ENCODE measurements at places on chromosomes 12 and 14.
A peak's percentile ranks its signal among the peaks of the same experiment; 100 is the strongest.

GRCh38 chr14:90611936-90612335 lies 204.3 kb downstream of the TTC7B start:
- no peak for DNase-seq

- DNase-seq: no peak
Observed at GRCh38 chr12:16325426-16325825, 22.0 kb upstream of the MGST1 start.

DNA sequence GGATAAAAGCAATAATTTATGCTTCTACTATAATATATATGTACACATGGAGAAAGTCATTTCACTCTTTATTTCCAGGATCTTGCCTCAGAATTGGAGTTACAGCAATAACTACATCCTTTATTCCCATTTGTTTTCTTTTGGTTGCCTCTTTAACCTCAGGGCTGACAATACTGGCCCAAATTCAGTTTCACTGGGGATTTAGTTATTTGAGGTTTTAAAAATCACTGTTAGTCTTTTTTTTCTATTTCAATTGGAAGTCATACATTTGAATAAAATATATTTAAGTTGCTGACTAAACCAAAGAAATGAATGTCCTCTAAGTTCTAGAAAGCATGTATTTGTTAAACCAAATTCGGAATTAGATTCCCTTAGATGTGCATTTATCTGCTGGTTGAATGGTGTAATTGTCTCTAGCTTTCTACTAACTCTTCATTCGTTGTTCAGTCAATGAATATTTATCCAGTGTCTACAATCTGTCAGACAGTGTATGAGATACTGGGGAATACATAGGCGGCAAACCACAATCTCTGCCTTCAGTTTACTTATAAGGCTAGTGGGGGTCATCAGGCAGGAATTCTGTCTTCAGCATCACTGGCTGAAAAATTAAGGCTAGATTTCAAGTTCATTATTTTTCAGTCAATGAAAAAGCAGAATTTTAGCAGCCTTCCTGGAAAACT lies 190.8 kb upstream of the ARHGAP5 start:
- no peak for DNase-seq

DNA sequence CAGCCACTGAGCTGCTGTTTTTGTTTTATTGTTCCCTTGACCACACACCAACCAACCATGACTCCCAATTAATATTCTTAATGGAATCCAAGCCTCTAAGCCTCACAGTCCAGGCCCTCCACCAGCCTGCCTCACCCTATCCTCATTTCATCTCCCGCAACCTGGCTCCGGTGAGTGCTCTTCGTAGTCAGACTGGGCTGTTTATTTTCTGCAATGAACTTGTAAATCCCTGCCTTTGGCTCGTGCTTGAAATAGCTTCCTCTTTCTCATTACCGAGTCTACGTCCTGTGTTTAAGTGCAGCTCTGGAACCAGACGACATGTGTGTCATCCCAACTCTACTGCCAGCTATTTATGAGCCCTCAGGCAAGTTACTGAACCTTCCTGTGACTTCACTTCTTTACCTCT lies 12.4 kb upstream of the ETFBKMT start:
- no peak for DNase-seq

GRCh38 chr12:6430124-6430989 lies 14.4 kb upstream of the CD27 start:
- peak; percentile 61 for DNase-seq

- no peak for DNase-seq
Observed at GRCh38 chr12:88400302-88400701, 180.0 kb downstream of the KITLG start.

GRCh38 chr12:104054681-104055346 lies 4.8 kb upstream of the GLT8D2 start:
- no peak for DNase-seq

GRCh38 chr12:176321-177181 lies 37.4 kb downstream of the SLC6A12 start:
- DNase-seq: peak; percentile 50

DNA sequence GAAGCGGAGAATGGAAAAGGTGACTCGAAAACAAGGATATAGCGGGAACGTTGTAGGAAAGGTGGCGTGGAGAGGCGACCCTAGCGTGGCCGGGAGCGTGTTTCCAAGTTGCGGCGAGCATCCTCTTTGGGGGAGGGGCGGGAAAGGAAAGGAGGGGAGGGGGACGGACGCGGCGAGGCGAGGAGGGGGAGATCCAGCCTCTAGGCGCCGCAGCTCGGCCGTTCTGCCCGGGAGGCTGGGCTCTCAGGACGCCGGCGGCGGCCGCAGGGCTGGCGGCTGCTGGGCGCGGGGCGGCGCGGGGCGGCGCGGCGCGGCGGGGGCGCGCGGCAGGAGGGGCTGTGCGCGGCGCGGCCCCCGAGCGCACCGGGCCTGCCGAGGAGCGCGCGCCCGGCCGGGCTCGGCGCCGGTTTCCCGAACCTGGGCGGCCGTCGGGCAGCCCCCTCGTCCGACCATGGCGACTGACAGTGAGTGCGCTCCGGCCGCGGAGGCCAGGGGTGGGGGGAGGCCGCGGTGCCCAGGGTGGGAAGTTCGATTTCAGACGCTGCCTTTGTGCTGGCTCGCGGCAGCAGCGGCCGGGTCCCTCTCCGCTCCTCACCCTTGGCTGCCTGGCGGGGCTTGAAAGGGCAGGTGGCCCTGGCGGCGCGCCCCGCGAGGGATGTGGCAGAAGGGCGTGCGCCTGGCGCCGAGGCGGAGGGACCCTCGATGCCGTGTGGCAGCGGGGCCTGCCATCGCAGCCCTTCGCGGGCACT lies 50.3 kb downstream of the SNAPC1 start:
- DNase-seq: peak; percentile 11

DNA sequence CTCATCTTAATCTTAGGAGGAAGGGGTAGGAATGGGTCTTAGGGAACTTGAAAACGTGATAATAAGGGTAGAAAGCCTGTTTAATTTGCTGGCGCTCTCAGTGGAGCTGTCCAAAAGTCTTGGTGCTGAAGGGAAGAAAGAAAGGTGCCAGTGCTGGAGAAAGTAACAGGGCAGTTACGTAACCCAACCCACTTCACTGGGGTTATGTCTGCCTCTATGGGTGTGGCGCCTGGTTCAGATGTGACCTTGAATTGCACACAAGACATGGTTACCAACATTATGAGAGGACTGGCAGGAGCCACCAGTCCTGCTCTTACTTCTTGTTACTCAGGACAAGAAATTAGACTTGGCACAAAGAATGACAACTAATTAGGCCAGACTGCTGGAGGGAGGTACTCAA lies 18.6 kb upstream of the GPATCH2L start:
- no peak for DNase-seq

- DNase-seq: no peak
Observed at GRCh38 chr14:53411125-53411524, 258.0 kb upstream of the DDHD1 start.

GRCh38 chr12:103673487-103673886 lies 86.4 kb downstream of the STAB2 start:
- DNase-seq: no peak

DNA sequence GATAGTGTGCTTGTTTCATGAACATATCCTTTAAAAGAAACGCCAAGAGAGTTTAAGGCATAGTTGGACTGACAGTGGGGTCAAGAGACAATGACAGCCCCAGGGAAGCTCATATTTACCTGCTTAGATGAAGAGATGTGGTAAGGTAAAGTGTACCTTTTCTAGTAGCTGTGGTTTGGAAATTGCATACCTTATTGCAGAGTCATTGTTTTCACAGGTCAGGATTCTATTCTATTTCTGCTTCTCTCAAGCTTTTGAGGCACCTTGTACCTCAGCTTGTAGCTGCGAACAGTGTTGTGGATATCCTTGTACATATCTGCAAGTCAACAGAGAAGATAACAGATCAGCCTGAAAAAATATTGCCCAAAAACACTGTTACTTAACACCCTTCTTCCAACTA lies 47.7 kb downstream of the ATP6V1D start:
- no peak for DNase-seq

DNA sequence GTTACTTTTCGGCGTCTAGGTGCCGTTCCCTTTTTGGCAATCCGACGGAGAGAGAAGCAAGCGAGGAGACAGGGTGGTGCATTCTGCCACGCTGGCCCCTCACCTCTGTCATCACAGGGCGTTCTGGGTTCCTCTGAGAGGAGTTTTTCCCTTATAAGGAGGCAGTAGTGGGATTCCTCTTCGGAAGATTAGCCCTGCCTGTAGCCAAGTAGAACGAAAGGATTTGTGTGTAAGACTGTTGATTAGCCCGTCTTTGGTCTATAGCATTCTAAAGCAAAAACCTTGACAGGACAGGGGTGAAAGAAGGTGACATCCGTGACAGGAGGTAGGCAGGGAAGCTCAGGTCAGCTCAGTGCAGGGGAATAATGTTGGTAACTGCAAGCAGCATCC lies 9.1 kb upstream of the NEMF start:
- DNase-seq: peak; percentile 69

DNA sequence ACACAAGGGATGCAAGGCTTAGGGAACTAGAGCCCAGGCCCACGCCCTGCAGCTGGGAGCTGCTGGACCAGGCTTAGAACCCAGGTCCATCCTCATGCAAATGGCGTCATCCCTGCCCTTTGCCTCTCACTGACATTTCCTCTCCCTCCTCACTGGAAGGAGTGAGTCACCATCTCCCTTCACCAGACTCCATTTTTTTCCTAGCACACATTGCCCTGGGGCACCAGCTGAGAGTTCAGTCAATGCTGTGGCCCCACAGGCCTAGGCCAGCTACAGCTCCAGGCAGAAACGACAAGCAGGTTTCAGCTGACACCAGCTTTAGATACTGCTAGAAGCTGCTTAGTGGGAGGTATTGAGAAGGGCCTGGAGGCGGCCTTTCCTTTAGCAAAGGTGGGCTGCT lies 98.9 kb downstream of the RIMBP2 start:
- DNase-seq: no peak

DNA sequence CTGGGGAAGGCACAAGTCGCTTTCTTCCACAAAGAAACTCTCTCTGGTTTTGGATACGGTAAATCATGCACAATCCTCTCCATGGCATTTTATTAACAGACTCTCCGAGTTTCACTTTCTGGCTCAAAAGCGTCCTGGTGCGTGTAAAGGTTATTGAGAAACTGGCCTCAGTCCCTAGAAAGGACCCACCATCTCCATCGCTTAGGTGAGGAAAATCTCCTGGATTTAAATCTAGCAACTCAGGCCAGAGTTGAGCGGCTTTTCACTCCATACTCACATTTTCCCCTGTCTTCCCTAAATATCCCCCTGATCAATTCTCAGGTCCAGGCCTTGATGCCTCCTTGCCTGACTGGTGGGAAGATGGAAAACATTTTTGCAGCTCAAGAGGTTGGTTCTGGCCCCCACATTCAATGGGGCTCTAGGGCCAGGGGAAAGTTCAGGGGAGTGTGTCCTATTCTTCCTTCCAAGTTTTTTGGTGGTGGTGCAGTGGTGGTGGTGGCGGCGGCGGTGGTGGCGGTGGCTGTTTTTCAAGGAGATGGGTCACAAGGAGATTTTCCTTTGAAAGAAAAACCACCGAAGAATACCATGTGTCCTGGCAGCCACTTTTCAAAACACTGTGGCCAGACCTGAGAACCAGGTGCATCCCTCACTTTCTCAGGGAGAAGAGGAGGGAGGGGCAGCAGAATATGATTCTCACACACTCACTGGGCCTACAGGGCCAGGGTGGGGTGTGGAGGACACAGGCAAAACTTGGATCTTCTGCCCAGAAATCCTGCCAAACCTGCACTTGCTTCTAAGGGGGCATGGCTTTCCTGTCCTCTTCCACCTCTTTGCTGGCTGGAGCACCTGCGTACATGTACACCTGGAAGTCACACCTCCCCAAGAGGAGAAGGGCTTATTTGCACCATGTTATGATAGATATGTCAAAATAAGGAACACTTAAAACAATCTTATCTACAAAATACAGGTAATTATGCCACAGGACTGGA lies 46.7 kb upstream of the PNMA1 start:
- no peak for DNase-seq

DNA sequence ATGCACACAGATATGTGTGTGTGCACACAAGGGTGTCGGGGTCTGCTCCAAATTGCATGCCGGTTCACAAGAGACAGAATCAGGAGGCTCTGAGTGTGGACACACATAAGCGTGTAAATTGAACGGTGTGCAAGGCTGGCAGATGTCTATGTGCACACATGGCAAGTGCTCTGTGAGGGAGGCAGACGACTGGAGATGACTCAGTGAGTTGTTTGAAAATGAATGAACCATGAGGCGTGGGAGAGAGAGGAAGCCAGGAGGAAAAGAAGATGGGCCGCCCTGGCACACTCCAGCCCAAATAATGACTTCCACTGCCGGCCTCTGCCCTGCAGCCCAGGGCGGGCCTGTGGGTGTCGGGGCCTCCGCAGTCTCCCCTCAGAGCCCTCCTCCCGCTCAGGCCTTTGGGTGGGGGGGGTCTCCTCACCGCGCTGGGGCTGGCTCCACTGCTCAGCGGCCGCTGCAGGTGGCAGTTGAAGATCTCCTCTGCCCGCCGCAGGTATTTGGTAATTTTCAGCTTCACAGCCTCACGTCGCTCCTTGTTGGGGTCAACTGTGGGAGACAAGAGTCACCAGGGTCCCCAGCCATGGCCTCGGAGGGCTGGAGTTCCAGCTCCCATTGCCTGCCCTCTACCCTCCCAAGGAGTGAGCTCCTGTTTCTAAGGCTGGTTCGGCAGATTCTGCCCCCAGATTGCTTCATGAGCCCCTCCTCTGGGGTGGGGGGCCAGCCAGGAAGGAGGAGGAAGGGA lies 3.5 kb downstream of the RPS6KL1 start:
- peak; percentile 62 for DNase-seq

GRCh38 chr12:121811434-121812319 lies 7.9 kb downstream of the SETD1B start:
- DNase-seq: peak; percentile 58

GRCh38 chr12:2393016-2393415 lies 340.2 kb downstream of the CACNA1C start:
- DNase-seq: peak; percentile 23

DNA sequence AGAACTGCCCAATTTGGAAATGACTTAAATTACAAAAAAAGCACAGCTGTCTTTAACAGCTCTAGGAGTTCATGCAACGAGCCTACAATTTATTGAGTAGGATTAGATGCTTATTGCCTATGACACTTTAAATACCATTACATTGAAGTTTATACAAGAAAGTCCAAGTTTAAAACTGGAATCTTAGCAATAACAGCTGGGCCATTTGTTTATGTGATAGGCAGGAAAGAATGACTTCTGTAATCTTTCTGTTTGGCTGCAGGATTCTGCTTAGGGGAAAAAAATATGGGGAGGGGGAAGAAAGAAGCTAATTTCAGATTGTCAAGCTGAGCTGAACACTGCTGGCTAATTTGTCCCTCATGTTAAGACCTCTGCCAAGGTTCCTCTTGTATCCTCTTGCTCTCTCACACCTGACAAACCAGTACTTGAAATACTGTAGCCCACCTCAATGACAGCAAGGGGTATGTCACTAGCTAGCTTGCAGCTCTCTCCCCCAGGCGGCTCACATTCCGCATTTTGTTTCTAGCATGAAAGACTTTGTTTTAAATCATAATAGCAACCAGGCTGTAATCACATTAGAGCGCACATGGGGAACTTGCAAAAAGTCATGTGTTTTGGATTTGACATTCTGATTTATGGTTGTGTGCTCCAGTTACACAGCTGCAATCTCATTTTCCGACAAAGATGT lies 384.8 kb downstream of the BMP4 start:
- no peak for DNase-seq

DNA sequence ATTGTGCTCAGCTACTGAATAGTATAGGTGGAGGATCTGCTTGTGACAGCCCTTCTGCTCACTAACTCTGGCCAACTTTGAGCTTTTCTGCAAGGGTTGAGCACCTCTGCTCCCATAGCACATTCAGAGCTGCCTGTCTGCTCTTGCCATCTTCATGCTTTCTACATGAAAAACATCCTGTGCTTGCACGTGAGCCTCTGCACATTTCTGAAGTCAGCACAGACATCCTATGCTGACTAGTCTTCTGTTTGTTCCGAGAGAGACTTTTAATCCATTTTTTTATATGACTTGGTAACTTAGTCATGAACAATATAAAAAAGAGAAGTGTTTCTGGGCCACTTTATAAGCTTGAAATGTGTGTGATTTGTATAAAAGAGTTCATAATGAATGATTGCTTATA lies 969.3 kb downstream of the TMTC2 start:
- no peak for DNase-seq
